ENCODE measurements at places on chromosomes 5 and 9. TPM values are rescaled to one million over a fixed set of nuclear protein-coding genes. Genes with fewer than 3 reads are reported as not detected.

- H3K36me3 ChIP-seq = no peaks in the 10 kb centered on the region
- H3K4me1 ChIP-seq = no peaks in the 10 kb centered on the region
- no peak overlapping the region for H3K4me3 ChIP-seq
- H3K27me3 ChIP-seq = no peaks in the 10 kb centered on the region
Measured at GRCh38 chr5:137398154-137398553, 101.0 kb downstream of the SPOCK1 start.

The COL15A1 gene
- total RNA-seq = 8.0 TPM

The CDX1 gene
- total RNA-seq = not detected

The GPR21 gene
- total RNA-seq = 3.3 TPM

Data from upper lobe of right lung (tissue), 1 donor.